ENCODE measurements at places on chromosomes 5 and 9.

DNA sequence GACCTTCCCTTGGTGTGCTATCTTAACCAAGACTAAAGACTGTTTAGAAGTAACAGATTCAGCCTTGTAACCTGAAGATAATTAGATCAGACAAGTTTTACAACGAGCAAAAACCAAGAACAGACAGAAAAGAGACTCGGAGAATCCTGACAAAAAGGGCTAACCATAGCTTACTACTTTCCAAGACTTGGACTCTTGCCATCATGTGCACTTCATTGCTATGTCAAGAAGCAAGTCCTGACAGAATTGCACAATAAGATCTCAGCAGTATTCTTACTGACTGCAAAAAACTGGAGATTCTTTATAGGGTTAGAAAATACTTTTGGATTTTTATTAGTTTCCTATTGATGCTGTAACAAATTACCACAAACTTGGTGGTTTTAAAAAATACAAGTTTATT, 1539.0 kb upstream of the NUDT12 start:
- DNase-seq: no peak

DNA sequence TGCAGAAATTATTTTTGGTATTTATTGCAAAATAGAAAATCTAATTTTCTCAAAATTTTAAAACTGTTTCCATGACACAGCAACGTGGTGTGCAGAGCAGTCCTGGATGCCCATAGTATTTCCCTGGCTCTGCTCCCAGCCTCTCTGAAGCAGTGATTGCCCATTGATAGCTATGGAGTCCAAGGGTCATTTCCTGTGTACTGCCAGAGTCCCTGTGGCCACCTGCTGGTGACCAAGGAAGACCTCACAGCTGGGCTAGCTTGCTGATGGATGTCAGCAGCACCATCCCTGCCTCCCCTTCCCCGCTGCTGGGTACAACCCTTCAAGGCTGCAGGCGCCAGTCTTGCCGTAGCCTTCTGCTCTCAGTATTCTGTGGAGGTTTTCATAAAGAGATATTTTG, 184.1 kb downstream of the DIRAS2 start:
- no peak for DNase-seq

GRCh38 chr9:7790022-7790818, 9.4 kb downstream of the DMAC1 start:
- DNase-seq: no peak

- no peak for DNase-seq
Measured at GRCh38 chr5:80243567-80243966, 12.3 kb downstream of the SERINC5 start.

GRCh38 chr9:22009506-22009867, 382 bp upstream of the CDKN2B start:
- DNase-seq: no peak

DNA sequence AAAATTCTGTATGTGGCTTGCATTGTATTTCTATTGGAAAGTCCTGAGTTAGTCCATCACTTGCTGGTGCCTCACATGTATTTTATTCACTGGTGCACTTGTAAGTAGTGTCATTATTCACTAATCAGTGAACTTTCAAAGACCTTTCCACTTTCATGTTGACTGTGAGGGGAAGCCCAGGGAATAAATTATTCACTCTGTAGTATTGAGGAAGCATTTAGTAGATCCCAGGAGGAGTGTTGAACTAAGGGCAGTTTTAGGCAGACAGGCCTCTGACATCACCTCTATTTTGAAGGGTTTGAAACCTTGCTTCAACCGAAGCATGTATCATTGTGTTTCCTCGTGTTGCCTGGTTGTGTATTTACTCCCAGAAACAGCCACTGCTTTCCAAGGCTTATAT, 705.4 kb upstream of the RIOK2 start:
- no peak for DNase-seq

DNA sequence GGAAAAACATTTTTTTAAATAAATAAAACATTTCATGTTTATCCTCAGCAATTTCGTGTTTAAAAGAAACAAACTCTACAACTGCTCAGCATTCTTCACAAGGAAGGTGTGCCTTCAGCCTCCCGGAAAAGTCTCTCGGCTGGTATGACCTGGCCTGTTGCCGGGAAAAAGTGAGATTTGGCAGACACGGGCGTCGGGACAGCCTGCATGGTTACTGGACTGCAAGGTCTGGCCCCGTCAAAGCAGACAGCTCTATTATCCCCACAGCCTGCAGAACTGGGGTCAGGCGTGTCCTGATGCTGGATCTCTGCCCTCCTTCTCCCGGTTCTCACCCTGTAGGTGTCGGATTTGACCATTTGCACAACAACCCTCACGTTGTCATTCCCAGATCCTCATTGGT, 120.3 kb upstream of the SPATA31C2 start:
- no peak for DNase-seq

GRCh38 chr5:94849324-94849723, 230.9 kb downstream of the SLF1 start:
- no peak for DNase-seq

- no peak for DNase-seq
Measured at GRCh38 chr9:17536027-17536426, 42.8 kb upstream of the SH3GL2 start.

GRCh38 chr5:177496070-177496726, 1.2 kb downstream of the PDLIM7 start:
- DNase-seq: no peak

DNA sequence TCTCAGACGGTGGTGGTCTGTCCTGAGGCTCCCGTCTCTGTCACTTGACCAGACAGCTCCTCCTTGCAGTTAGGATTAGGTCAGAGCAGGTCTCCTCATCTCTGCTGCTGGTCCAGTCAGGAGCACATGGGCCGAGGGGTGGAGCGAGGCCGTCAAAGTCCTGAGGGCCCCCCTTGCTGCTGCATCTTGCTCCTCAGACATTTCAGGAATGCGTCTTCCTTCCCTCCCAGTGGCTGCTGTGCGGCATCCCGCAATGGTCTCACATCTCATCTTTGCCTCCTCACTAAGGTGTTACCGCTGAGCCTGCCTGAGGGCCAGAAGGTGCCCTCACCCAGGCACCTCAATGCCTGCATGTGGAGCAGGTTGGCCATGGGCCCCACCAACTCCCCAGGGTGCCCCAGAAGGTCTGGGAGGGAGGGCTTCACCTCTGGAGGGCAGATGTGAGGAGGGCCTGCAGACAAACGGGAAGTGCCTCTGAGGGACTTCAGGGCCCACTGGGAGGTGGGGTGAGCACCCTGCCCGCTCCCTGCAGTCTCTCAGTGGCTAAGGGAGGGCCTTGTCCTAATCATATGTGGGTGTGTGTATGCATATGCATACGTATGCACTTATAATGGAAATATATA, 137.7 kb upstream of the LMX1B start:
- DNase-seq: no peak
